Smooth muscle cell of trachea (primary cell): ENCODE measurements at places on chromosomes 13 and 19. TPM values are rescaled to one million over a fixed set of nuclear protein-coding genes. Genes with fewer than 3 reads are reported as not detected.

Gene RFXAP
- total RNA-seq = 1.3 and 2.6 TPM in 2 replicates

Gene ATP8A2
- total RNA-seq = 0.15 and 0.17 TPM in 2 replicates

Gene C19orf67
- total RNA-seq = 0.17 TPM in 1 of 2 replicates, not detected in the other

Gene ZNF577
- 7.9 and 8.3 TPM in 2 replicates for total RNA-seq

Gene GDF15
- total RNA-seq = 37.7 and 138 TPM in 2 replicates

Gene SPPL2B
- total RNA-seq = 40.6 and 48.1 TPM in 2 replicates

Gene FAM83E
- total RNA-seq = under 0.01 and 0.33 TPM in 2 replicates

Gene ATP11A
- total RNA-seq = 9.2 and 10.6 TPM in 2 replicates

Gene KCNN1
- 0.15 and 0.50 TPM in 2 replicates for total RNA-seq

Gene ATXN8OS
- total RNA-seq = not detected in 2 replicates

Gene FFAR3
- total RNA-seq = not detected in 2 replicates

Gene FUT1
- total RNA-seq = under 0.01 TPM in 2 replicates

Gene COX7A1
- total RNA-seq = 8.3 and 50.6 TPM in 2 replicates

Gene CD79A
- 0.17 TPM in 1 of 2 replicates, not detected in the other for total RNA-seq

Gene PRX
- 2.2 and 3.8 TPM in 2 replicates for total RNA-seq

Gene GSX1
- total RNA-seq = not detected in 2 replicates

Gene SAE1
- total RNA-seq = 106 and 195 TPM in 2 replicates

Gene TINCR
- total RNA-seq = 0.17 TPM in 1 of 2 replicates, not detected in the other

Gene ZNF837
- total RNA-seq = 3.2 and 3.8 TPM in 2 replicates

Gene CEACAM18
- not detected in 2 replicates for total RNA-seq

Gene CCL25
- not detected in 2 replicates for total RNA-seq

Gene ACER1
- not detected in 2 replicates for total RNA-seq

Gene SLAIN1
- total RNA-seq = 0.15 and 0.17 TPM in 2 replicates

Gene KLK2
- not detected in 2 replicates for total RNA-seq

Gene CAPN12
- 0.15 and 0.17 TPM in 2 replicates for total RNA-seq

Gene VSTM2B
- total RNA-seq = not detected in 2 replicates

Gene SLC15A1
- under 0.01 TPM in 2 replicates for total RNA-seq

Gene ZNF611
- 15.4 and 16.9 TPM in 2 replicates for total RNA-seq

Gene SIGLEC8
- total RNA-seq = not detected in 2 replicates

Gene KIR2DL4
- total RNA-seq = not detected in 2 replicates

Gene GPC5
- under 0.01 TPM in 1 of 2 replicates, not detected in the other for total RNA-seq

Gene DNAJC15
- 16.4 and 18.5 TPM in 2 replicates for total RNA-seq

Gene ZFP28
- 9.9 and 13.1 TPM in 2 replicates for total RNA-seq

Gene BCAM
- 9.3 and 31.3 TPM in 2 replicates for total RNA-seq

Gene ZNF256
- total RNA-seq = 3.3 and 6.1 TPM in 2 replicates

Gene ZNF20
- 6.5 and 10.2 TPM in 2 replicates for total RNA-seq

Gene DKKL1
- total RNA-seq = 0.44 TPM in 1 of 2 replicates, not detected in the other

Gene ADGRE3
- total RNA-seq = not detected in 2 replicates

Gene COMP
- 0.15 and 0.17 TPM in 2 replicates for total RNA-seq

Gene ZNF536
- 0.29 and 0.99 TPM in 2 replicates for total RNA-seq

Gene NCAN
- under 0.01 TPM in 2 replicates for total RNA-seq

Gene KLK3
- not detected in 2 replicates for total RNA-seq

Gene CEACAM4
- not detected in 2 replicates for total RNA-seq

Gene PSPN
- 1.2 and 1.7 TPM in 2 replicates for total RNA-seq
